ENCODE measurements at places on chromosomes 7 and 10.
A peak's percentile ranks its signal among the peaks of the same experiment; 100 is the strongest.

- peak; percentile 23 for DNase-seq
Observed at GRCh38 chr7:141053626-141054025, 20.2 kb upstream of the TMEM178B start.

GRCh38 chr7:10767771-10768170 lies 205.9 kb upstream of the PHF14 start:
- no peak for DNase-seq

GRCh38 chr10:31128536-31128935 lies 96.9 kb upstream of the ZNF438 start:
- DNase-seq, result no peak

- DNase-seq, result no peak
Observed at GRCh38 chr10:85604136-85604725, 762.4 kb downstream of the GRID1 start.

DNA sequence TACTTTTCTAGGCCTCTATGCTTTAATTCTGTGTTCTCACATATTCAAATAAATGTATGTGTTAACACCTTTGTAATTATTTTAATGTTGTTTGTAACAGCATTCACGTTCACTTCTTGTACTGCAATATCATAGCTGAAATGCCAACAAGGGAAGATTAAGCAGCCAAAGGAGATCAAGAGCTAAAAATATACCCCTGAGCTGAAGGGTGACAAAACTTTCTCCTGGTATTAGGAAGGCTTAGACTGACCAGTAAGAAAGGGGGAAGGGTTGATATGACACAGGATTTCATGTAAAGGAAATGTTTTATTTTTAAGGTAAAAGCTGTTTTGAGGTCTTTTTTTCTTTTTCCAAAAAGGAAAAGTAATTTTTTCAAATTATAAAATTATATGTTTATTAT lies 40.4 kb upstream of the VDAC2 start:
- no peak for DNase-seq

- DNase-seq, result no peak
Observed at GRCh38 chr7:33593611-33594010, 311.7 kb upstream of the BMPER start.

GRCh38 chr7:102433219-102434038 lies at the start of gene ORAI2:
ORAI2 (plus strand) TSS chr7:102433575; CDS start chr7:102438957, 5,382 bp downstream.
- DNase-seq, result peak; percentile 91

DNA sequence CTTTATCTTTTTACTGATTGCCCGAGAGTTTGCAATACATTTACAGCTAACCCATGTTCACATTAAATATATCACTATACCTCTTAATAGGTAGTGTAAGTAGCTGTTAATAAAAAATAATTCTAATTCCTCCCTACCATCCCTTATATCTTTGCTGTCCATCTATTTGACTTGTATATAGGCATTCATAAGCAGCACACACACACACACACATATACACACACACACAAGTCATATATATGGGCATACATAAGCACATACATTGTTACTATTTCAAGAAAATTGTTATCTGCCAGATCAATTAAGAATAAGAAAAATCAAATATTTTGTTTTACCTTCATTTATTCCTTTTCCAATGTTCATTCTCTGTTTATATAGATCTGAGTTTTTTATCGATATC lies 176.4 kb downstream of the PPP1R3A start:
- DNase-seq, result no peak

DNA sequence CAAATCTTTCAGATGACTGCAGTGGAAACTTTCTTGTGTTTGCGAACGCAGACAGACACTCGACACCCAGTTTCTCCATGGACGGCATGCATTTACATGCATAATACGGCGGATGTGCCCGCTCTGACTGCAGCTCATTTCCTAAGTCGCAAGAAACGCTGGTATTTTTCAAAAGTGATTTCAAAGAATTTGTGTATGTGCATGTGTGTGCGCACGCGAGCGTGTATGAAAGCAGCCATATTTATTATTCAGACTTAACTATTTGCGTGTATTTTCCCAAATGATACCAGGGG lies 436.5 kb upstream of the MGMT start:
- no peak for DNase-seq

DNA sequence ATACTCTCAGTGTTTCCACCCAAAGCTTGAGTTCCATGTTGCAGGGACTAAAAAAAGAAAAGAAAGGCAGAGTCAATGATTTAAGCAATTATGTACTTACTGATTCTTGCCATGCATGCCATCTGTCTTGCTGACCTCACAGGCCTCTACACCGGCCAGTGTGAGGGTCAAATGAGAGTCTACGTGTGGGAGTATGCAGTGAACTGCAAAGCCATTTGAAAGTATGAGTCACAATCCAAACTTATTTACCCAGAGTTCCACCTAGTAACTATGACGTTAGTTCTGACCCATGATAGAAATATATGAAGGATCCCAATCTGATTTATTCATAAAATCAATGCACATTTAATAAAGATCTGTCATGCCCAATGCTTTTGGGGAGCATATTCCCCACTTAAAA lies 26.5 kb downstream of the PDE1C start:
- no peak for DNase-seq

DNA sequence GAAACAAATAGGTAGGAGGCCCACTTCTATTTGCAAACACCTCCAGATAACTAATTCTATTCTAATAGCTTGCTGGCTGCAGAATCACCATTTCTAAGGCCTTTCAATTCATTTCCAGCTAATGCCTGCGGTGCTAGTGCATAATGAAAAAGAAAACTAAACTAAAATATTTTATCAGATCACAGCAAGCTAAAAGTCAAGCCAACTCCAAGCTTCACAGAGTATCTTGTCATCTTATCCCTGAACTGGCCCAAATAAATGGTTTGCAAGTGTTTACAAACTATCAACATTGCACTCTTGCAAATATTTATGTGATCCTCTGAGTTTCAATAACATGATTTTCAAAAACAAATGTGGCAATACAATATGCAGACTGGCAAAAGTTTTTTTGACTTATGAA lies 166.0 kb downstream of the IPMK start:
- DNase-seq, result no peak

DNA sequence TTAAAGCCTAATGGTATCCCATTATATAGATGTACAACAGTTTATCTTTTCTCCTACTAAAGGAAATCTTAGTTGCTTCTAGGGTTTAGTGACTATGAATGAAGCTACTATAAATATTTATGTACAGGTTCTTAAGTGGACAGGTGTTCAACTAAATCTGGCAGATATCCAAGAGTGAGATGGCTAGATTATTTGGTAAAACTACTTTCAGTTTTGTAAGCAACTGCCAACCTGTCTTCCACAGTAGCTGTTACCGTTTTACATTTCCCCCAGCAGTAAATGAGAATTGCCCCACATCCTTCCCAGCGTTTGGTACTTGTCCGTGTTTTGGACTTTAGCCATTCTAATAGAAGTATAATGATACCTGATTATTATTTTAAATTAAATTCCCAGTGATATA lies 144.9 kb upstream of the MAGI2 start:
- no peak for DNase-seq
